ENCODE measurements at places on chromosomes 7 and 10.

- DNase-seq: no peak
Observed at GRCh38 chr7:103396471-103396870, 49.0 kb downstream of the PSMC2 start.

- no peak for DNase-seq
Observed at GRCh38 chr7:111240371-111240770, 149.4 kb downstream of the LRRN3 start.

DNA sequence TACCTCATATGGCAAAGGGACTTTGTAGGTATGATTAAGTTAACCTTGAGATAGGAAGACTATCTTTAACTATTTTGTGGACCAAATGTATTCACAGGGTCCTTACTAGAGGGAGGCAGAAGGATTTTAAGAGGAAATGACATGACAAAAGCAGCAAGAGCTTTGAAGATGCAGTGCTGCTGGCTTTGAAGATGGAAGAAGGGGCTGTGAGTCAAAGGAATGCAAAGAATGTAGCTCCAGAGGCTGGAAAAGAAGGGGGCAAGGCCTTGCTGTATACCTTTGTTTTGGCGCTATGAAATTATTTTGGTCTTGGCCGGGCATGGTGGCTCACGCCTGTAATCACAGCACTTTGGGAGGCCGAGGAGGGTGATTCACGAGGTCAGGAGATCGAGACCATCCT lies 3.2 kb upstream of the NRBF2 start:
- DNase-seq: no peak

DNA sequence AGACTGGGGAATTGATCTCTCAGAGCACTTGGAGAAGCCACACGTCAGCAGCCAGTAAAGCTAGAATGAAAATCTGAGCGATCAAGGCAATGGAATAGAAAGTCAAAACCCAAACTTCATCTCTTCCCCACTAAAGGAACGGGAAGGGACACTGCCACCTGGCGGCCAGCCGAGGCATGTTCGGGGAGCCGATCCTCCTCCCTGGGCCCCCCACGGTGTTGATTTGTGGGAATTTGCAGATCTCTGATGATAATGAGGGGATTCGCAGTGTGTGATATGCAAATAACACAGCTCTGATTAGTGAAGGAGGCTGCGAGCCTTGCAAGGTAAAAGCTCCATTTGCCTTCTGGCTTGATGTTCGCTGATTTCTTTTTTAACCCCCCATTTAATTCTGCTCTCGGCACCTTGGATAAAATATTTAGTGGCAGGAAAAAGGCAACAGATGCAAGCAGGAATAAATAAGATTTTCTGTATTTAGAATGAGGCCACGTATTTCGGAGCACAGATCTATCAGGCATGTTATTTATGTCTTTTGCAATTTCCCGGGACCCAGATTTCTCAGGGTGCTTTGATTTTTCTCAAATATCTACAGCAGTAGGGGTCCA lies 258.6 kb downstream of the PAXIP1 start:
- no peak for DNase-seq

DNA sequence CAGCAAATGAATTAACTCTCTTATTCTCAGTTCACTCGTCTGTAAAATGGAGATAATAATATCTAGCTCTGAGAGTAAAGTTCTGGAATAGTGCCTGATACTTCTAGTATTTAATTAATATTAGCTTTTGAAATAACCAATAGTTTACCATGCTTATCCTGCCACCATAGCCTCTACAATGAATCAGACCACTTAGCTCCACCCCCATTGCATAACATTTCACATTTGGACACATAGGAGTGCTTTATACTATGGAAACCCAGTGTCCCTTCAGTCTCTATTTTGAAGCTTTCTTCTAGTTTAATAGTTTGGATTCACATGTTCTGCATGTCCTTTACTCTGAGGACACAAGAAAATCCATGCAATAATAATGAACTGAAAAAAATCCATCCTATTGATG lies 427.3 kb upstream of the C7orf33 start:
- DNase-seq: no peak
